ACHN (cell line): ENCODE measurements at places on chromosomes 1 and 21.

DNA sequence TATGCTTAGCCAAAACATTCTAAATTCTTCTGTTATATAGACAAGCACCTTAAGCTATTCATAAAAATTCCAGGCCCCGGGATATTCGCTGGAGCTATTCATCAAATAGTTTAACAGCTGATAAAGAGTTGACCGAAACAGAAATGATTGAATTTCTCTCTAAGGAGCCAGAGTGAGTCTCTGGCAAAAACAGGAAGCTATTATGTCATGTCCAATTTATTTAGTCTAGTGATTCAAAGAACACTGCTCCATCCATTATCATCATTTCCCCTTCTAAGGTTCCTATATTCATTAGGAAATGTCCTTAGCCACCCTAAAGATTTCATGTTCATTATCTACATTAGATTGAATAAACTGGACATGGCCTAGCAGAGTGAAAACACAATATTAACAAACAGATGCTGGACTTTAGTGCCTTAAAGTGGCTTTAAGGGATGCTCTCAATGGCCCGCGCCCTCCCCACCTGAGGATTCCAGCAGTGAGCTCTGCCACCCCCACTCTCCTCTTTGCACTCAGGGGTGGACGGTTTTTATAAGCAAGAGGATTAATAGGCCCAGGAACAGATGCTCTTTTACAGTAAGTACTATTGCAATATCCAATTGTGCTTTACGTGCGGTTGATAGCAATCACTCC, 122.1 kb upstream of the RGS1 start:
- DNase-seq: no peak

GRCh38 chr1:47751193-47751592, 246.0 kb downstream of the TRABD2B start:
- DNase-seq: no peak

DNA sequence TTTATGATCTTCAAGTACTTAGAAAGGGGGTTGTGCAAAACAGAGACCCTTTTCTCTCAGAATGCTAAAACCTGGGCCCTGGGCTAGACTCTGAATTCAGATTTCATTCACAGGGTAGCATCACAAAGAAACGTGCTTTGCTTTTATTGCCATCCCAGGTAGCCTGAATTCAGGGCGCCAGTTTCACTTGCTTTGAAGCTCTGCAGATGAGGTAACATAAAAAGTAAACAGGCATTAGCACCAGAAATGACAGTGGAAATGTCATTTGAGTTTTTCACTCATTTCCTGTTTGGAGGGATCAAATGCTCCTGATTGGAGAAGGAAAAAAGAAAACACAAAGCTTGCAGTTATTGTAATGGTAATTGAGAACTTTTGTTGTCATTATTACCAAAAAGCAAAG, 2.6 kb downstream of the SYPL2 start:
- no peak for DNase-seq

GRCh38 chr1:152951711-152952110, 4.7 kb downstream of the SPRR5 start:
- no peak for DNase-seq

GRCh38 chr1:51192213-51192843, 43.7 kb upstream of the RNF11 start:
- DNase-seq: peak; percentile 68

GRCh38 chr1:82392946-82393345, 592.2 kb downstream of the ADGRL2 start:
- DNase-seq: no peak

DNA sequence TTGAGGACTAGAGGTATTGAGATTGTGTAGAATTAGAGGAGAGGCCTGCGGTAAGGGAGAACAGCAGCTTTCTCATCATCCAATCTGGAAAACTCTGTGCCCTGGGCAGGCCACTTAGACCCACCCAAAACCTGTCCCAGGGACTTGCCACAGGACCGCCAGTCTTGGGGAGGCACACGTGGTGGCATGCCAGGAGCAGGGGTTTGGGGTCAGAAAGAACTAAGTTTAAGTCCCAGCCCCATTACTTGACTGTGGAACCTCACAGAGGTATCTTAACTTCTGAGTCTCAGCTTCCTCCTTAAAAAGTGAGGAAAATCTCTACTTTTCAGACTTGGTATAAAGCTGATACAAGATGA, 356.6 kb downstream of the HHAT start:
- no peak for DNase-seq

DNA sequence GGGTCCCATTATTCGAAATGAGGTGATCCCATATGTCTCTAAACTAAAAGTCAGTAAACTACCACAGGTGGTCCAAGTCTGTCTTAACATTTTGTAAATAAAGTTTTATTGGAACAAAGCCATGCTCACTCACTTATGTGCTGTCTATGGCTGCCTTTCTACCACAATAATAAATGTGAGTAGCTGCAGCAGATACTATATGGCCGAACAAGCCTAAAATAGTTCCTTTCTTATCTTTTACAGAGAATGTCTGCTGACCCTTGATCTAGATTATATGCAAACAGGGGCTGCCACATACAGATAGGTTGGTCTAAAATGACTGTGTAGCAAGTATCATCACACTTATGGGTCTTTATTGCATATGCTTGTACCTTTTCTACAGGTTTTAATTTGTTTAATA, 140.0 kb downstream of the VAV3 start:
- DNase-seq: no peak

DNA sequence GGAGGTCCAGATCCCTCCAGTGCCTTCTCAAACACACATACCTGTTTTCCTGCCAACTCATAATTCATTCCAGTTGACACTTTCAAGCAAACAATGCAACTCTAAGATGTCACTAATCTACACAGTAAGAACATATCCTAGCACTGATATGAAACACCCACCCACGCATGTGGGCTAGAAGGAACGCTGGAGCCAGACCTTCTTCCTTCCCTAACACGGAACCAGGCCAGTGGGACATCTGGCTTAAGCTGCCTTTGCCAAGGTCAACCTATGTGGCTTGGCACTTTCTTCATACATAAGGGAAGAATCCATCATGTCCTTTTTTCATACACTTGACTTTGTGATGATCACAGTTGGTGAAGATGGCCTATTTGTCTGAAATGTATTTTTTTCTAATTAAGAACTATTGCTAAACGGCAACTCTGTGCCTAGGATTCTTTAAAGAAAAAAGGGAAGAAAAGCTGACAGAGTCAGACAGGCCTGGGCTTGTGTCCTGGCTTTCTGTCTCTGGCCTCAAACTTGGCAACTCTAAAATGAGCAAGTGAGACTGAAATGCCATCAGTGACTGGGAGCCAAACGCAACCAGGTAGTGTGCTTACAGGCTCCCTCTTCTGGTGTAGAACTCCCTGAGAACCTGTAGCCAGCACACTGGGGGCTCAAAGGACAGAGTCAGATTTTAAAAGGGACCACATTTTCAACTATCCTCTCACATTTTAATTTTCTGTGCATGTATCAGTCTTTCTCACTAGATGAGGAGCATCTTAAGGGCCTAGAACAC, 92.6 kb upstream of the BEND5 start:
- no peak for DNase-seq
